EH (cell line): ENCODE measurements at places on chromosomes 2 and 18.

- DNase-seq: peak; percentile 46
Observed at GRCh38 chr2:95669441-95669991, 77.7 kb downstream of the TRIM43 start.

- no peak for DNase-seq
Observed at GRCh38 chr2:59974051-59974766, 579.2 kb downstream of the BCL11A start.

GRCh38 chr2:138058427-138058826, 94.2 kb downstream of the HNMT start:
- DNase-seq: no peak

DNA sequence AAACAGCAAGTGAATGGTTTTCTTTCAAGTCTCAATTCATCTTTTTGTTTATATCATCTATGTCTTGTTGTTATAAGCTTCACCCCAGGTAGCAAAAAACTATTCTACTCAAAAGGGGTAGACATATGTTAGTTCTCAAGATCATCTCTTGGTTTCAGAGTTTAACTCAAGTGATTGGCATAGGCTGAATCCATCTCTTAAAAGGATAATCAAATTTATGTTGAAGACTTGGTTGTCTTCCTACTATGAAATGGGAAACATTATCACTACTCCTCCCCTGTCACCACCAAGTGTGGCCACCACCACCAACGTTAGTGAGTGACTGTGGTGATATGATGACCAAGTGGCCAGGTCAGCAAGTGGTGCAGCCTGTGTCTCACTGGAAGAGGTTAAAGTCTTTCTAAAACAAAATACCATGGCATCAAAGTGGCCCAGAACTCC, 1.5 kb downstream of the IL1B start:
- DNase-seq: no peak

GRCh38 chr18:57921708-57922107, 118.6 kb upstream of the ATP8B1 start:
- DNase-seq: peak; percentile 44

- DNase-seq: peak; percentile 83
Observed at GRCh38 chr2:102166189-102166845, 20.5 kb upstream of the IL1RL2 start.

DNA sequence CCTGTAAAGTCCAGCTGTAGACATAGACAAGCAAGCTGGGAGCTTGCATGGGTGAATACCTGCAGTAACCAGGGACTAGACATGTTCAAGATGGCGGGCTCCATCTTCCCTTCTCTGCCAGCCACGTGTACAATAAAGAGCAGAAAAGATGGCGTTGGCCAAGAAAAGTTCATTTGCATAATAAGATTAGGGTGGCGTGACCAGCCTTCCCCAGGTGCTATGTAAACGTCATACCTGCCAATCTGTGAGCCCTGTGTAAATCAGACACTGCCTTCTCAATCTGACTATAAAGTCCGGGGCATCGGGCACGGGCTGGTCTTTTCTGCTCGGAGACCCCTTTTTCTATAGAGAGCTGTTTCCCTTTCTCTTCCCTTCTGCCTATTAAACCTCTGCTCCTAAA, 101.6 kb upstream of the XPO1 start:
- no peak for DNase-seq

DNA sequence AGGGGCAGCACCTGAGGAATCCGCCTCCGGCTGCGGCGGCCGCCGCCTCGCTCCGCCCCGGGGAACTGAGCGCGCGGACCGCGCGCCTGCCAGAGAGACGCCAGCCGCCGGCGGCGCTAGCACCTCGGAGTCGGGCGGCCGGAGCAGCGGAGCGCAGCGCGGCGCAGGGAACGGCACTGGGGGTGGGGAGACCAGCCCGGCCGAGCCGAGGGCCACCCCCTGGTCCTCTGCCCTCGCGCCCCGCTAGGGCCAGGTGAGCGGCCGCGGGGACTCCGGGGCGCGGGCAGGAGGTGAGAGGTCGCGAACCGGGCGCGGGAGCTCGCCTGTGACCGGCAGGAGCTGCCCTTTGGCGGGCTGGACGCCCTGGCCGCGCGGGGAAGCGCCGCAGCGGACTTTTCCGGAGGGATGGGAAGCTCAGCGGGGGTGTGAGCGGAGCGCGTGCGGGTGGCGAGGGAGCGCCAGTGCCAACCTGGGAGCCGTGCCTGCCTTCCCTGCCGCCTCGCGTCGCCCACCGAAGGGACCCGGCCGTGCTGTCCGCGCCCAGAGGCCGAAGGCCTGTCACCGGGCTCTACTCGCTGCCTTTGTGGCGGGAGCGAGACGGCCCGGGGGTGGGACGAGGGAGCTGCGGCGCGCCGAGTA, at the start of gene GREB1L:
Gene GREB1L (plus strand): TSS at position 92 of the 639 bp plus-strand sequence. CDS start 141,287 bp downstream, outside the sequence.
- DNase-seq: peak; percentile 63

GRCh38 chr2:25304321-25304720, 37.4 kb downstream of the DNMT3A start:
- DNase-seq: no peak

GRCh38 chr2:211114826-211115455, 558.5 kb downstream of the CPS1 start:
- no peak for DNase-seq

GRCh38 chr2:179991344-179991743, 15.8 kb downstream of the CWC22 start:
- DNase-seq: peak; percentile 33

DNA sequence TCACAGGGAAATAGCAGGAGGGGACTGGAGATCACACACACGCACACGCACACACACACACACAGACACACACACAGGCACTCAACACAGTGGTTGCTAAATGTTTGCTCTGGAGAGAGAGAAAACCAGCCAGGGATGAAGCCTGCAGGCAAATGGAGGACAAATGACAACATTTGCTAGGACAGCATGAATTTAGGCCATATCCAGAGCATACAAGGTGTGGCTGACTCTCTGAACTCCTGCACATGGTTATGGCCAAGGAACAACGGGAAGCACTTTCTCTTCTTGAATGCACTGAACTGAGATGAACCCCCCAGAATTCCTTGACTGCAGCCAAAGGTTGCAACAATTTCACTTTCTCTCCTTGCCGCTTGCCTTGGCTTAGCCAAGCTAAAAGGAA, 230.0 kb upstream of the RASGRP3 start:
- DNase-seq: no peak

GRCh38 chr2:215973954-215974699, 39.2 kb downstream of the MREG start:
- peak; percentile 44 for DNase-seq

DNA sequence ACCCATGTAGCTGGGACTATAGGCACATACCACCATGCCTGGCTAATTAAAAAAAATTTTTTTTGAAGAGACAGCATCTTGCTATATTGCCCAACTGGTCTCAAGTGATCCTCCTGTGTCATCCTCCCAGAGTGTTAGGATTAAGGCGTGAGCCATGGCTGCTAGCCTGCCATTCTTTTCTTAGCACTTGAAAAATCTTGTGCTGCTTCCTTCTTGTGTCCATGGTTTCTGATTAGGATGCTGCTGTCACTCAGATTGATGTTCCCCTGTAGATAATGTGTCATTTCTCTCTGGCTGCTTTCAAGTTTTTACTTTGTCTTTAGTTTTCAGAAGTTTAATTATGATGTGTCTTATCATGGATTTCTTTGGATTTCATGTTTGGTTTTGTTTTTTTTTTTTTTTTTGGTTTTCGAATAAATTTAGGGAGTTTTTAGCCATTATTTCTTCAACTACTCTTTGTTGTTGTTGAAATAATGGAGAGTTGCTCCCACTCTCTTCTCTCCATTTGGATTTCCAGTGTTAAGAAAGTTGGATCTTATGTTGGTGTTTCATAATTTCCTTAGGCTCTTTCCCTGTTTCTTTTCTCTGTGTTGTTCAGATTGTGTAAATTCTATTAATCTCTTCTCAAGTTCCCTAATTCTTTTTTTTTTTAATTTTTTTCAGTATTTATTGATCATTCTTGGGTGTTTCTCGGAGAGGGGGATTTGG, 2.5 kb downstream of the ATP9B start:
- peak; percentile 3 for DNase-seq

DNA sequence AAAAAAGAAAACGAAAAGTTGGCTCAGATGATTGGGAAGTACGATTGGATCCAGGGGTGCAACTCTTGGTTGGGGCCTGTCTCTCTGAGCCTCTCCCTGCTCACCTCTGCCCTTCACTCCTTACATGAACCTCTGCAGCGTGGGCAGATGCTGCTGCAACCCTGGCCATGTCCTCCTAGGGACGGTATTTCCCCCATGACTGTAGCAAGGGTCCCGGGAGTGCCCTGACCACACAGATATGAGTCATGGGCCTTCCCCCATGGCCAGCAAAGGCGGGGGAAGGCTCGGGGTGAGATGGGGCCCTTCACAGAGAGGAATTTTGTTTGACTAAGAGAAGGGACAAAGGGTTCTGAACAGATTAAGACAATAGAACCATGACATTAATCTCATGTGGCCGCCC, 129.0 kb downstream of the NCK2 start:
- DNase-seq: peak; percentile 83

DNA sequence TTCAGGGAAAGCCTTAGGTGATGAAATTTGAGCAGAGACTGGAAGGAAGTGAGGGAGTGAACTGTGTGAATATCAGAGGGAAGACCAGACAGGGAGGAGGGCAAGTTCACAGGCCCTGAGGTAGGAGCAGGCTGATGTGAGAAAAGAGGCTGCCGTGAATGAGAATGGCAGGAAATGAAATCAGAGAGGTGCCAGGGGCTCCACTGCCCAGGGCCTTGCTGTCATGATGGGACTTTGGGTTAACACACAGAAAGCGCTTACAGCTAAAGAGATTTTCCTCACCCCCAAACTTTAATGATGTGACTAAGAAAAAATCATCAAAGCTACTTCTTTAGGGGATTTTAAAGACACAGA, 53.8 kb downstream of the MARCHF4 start:
- DNase-seq: no peak

DNA sequence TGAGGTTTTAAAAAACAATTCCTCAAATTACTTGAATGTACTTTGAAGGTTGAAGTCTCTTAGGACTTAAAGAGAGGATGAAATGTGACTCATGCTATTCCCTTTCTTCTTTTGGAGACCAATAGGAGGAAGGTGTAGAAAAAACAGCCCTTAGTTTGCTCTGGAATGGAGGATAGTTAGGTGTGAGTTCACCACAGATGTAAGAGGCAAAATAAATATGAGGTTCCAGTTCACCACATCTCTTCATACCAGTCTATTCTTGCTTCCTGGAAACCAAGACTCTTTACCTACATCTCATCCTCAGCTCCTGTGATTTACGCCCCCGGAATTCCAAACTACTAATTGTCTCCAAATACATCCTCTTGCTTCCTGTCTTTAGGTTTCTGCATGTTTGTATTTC, 77.5 kb upstream of the TTC21B start:
- no peak for DNase-seq

- DNase-seq: peak; percentile 83
Observed at GRCh38 chr2:113370478-113371091, 66.9 kb upstream of the ZNG1B start.

- no peak for DNase-seq
Observed at GRCh38 chr2:60252581-60253150, 300.8 kb downstream of the BCL11A start.

GRCh38 chr2:23574919-23575654, 190.1 kb downstream of the KLHL29 start:
- no peak for DNase-seq

DNA sequence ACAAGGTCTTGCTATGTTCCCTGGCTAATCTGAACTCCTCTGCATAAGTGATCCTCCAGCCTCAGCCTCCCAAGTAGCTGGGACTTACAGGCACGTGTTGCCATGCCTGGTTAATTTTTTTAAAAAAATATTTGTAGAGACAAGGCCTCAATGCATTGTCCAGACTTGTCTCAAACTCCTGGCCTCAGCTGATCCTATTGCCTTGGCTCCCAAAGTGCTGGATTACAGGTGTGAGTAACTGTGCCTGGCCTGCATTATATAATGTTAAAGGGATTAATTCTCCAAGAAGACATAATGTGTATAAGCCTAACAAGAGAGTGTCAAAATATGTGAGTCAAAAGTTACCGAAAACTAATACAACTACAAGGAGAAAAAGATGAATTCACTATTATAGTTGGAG, 32.2 kb downstream of the BUB1 start:
- no peak for DNase-seq

GRCh38 chr18:48551100-48551499, 12.3 kb downstream of the CTIF start:
- no peak for DNase-seq

DNA sequence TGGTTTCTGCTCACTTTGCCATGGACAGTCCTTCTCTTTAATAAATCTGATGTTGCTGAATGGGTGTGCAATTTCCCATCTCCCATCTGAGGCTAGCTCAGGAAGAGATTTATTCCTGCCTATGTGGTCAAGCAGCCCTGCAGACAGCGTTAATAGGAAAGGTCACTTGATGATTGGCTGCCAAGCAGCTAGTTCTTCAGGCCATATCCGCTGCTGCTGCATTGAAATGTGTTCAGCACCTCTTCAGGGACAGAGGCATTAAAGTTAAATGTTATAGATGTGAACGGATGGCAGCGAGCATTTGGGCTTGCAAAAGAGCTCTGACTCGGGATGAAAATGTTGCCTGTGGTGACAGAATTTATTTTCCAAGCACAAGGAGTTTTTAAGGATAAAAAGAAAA, 474.2 kb downstream of the PIK3C3 start:
- no peak for DNase-seq

DNA sequence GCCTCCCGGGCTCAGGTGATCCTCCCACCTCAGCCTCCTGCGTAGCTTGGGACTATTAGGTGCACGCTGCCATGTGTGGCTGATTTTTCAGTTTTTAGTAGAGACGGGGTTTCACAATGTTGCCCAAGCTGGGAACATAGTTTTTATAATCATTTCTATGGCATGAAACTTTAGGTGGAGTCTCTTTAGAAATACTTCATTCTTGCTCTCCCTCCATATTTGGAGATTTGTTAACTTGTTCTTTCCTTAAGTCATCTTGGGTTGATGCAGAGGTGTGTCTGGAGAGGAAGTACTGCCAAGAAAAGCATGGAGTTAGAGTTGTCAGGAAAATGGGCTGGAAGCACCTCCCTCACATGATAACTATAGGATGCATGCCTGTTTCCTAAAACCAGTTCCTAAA, 17.4 kb downstream of the ZNF532 start:
- peak; percentile 79 for DNase-seq

DNA sequence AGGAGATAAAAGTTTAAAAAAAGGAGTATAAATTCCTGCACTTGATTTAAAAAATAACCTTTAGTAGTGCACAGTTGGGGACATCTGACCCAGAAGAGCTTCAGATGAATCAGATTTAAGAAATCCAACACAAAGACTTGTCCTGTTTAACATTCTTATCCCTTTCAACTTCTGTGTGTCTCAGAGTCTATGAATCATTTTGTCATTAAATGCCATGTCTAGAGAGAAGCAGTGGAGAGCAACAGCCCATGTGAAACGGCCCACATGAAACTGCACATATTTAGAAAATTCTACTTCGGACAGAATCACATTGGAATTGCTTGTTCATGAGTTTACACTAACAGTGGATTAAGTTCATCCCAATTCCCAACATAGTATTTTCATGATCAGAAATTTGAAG, 278.6 kb downstream of the SLC8A1 start:
- peak; percentile 85 for DNase-seq

- no peak for DNase-seq
Observed at GRCh38 chr2:195390686-195391321, 266.2 kb upstream of the SLC39A10 start.

- DNase-seq: no peak
Observed at GRCh38 chr2:110955556-110955955, 165.2 kb upstream of the BCL2L11 start.
